Activated T-cell treated with anti-CD3 and anti-CD28 coated beads for 48 hours (primary cell): ENCODE measurements at places on chromosomes 12 and 14.

GRCh38 chr14:68571114-68571591 lies 221.7 kb downstream of the ZFP36L1 start:
- DNase-seq = no peak

GRCh38 chr14:63852817-63853731 lies at the start of gene SYNE2:
Gene SYNE2, plus strand, starts transcription at chr14:63853004. Its CDS starts 56,145 bp downstream, at chr14:63909149.
- peak; percentile 83 for DNase-seq

DNA sequence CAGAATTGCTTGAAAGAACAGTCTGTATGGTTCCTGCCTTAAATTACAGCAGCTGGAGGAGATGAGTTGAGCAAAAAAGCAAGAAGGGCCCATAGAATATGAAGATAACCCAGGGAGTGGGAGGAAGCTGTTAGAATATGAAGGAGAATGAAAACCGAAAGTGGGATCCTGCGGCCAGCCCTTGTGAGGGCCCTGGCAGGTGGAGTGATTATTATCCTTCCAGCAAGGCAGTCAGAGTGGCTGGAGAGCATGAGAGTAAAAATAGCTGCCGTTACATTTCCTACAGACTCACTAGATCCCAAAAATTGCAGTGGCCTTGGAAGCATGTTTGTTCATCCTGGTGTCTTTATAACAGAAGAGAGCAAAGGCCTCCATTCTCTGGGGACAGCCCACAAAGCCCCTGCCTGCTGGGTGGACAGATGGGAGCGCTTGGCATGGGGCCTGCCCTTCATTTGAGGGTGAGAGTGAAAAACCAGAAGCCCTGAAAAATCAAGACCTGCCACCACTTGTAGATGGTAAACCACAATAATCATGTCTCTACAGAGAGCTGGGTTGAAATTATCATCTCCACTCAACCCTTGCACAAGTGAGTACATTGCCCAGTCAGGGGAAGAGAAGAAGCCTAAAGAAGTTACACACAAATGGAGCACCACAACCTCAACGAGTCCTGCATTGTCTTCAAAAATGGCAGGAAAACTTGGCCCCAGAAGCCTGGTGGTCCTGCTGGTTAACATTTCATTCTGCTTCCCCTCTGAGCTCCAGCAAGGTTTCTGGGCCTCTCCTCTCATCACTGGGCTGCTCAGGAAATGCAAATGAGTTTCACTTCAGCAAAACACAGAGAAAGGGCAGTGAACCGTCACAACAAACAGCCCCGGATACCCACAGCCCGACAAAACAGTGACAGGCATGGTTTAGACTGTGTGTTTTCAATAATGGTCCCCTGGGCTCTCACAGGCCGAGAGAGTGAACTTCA lies 20.5 kb downstream of the ZDHHC22 start:
- DNase-seq = no peak

DNA sequence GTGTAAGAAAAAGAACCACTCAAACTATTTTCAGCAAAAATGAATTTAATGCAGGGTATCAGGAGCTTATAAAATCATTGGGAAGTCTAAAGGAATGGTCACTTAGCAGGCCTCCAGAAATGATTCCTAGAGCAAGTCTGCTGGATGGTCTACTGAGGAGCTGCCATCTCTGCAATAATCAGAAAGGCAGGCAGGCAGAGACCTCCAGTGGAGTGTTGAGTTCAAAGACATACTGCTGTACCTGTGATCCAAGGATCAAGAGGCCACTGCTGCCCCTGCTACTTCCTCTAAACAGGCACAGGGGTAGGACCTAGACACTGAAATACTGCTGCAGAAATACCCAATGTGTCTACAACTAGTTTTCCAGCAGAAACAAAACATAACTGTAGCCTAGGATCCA lies 14.5 kb upstream of the KICS2 start:
- DNase-seq = no peak

DNA sequence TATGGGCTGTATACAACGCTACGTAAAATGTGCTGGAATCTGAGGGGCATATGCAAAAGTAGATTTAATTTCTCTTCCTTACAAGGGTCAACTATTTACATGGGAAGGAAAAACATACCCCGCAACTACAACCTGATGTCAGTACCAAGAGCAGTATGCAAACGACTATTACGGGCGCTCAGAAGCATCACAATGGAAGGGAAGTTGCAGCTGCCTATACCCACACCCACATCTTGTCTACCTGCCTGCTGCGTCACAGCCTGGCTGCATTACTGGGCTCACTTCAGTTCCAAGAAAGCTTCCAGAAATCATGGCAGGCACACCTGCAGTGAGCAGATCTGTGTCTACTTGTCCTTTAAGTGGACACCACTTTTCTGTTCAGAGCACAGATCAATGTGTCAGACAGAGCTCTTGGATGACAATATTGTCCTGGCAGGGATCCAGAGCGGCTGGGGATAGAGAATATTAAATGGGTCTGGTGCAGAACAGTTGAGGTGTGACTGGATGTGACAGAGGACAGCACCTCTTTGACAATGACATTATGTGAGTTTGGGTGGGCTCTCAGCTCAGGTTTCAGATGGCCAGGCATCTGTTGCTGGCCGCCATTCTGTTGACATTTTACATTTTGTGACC lies 41.5 kb upstream of the GNG2 start:
- DNase-seq = no peak

- no peak for DNase-seq
These were observed 109.2 kb downstream of the KIF26A start for GRCh38 chr14:104247336-104248202.

DNA sequence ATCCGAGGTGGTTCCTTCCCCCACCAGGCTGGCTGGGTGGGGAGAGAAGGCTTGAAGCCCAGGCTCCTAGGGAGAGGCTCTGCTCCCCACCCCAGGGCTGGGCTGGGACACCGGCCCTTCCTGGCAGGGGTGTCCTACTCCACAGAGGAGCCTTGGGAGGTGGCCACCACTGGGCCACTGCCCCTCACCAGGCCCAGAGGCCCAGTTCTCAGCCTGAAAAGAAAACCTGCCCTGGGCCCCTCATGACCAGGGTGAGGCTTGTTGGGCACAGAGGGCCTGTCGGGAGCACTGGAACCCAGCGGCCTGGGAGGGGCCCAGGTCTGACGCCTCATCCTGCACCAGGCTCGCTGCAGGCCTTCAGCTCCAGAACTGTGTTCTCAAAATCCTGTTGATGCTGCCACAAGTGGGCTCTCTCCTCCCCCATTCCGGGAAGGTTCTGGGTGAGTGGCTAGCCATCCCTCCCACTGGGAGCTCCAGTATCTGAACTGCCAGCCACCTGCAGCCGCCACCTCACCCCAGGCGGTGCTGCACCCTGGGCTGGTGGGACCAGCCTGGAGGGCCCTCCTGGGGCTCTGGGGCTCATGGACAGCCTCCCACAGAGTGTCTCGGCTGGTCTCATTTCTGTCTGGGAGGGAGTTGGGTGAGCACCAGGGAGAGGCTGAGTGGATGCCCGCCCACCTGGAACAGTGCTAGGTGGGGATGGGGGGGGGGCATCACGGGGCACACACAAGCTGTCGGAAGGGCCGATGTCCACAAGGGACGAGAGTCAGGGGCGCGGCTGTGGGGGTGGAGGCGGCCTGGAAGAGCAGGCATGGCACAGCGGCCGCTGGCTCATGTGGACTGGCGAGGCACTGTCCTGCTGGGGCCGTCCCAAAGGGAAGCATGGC lies 11.8 kb downstream of the BAG5 start:
- no peak for DNase-seq

- no peak for DNase-seq
These were observed 209.6 kb upstream of the RTL1 start for GRCh38 chr14:101113108-101113612.

DNA sequence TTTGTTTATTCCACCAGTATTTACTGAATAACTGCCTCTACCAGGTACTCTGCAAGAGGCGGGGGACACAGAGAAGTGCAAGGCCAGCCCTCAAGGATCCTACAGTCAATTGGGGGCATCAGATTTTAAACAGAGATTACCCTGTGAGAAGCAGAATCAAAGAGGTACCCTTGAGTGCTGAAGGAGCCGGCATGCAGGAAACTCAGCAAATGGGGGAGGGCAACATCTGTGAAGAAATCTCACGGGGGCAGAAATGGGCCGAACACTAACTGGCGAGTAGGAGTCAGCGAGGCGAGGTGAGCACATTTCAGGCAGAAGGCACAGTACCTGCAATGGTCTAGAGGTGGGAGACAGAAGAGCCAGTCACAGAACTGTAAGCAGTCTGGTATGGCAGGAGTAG lies 9.0 kb downstream of the GALNT6 start:
- no peak for DNase-seq

GRCh38 chr14:91920526-91920925 lies 27.0 kb downstream of the FBLN5 start:
- DNase-seq = no peak

DNA sequence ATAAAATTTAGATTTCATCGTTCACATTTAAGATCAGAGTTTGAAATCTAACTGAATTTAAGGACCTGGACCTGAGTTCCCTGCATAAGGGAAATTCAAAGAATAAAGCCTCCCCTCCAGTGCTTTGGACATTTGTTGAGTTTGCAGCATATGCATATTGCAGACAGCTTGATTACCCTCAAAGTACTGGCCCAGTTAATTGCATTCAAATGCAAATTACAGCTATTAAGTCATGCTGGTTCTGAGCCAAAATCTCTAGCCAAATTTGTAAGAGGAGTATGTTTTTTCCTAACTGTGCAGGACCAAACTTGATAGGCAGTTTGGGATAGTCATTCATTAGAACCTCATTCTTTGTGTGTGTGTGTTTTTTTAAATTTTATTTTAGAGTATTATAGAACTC lies 9.1 kb upstream of the KIF21A start:
- DNase-seq = no peak

DNA sequence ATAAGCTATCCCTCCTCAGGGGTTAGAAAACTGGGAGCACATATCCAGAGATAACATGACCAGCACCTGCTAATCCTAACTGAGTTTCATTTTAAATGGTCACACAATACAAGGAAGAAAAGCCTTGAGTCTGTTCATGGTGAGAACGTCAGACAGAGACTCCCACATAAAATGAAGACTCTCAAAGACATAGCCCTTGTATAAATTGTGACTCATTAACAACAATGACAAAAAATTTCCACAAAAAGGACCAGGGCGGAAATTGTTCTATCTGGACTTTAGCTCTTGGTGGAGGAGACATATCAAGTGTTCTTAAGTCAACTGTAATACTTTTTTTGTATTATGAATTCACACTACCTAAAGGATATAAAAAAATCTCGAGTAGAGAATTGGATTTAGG lies 313.7 kb upstream of the DCN start:
- DNase-seq = no peak

GRCh38 chr14:29643433-29644211 lies 284.0 kb downstream of the PRKD1 start:
- DNase-seq = no peak

DNA sequence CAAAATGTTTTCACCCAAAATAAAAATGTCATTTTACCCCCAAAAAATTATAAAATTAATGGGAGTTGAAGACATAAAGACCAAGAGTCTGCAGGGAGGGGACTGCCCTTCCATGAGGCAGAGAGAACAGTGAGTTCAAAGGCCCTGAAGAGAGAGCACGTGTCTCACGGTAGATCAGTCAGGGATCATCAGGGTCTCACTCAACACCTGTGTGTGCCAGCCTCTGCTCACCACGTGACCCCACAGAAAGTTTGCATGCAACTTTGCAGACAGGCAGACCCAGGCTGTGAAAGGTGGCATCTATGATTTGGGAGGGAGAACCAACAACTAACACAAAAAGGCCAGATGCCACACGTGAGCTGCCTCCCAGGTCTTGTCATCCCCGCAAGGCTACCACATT lies 33.1 kb downstream of the CLMN start:
- DNase-seq = no peak

- DNase-seq = no peak
These were observed 282.1 kb downstream of the RPS29 start for GRCh38 chr14:49303946-49304516.

DNA sequence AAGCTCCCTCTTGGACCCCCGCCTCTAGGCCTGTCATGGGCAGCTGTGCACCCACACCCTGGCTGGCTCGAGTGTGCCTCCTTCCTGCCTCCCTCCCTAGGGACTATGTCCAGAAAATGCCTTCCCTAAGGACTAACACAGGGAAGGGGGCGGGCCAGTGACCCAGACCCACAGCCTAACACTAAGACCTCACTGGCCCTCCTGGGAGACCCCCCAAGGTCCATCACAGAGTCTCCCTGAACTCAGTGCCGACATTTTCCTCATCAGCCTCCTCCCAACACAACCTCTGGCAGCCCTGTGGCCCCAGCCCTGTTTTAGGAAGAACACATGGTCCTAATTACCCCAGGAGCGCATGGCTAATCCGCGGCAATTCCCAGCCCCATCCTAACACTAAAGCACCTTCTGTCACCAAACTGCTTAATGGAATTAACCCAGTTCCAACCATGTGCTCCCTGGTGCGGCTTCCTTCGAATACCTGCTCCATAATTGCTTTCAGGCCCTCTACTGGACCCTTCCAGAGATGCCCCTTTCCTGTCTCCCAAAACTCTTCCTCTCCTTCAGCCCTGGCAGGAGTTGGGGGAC lies 5.6 kb downstream of the MSI1 start:
- no peak for DNase-seq

- DNase-seq = no peak
These were observed 20.5 kb downstream of the PLEKHH1 start for GRCh38 chr14:67553547-67553946.

DNA sequence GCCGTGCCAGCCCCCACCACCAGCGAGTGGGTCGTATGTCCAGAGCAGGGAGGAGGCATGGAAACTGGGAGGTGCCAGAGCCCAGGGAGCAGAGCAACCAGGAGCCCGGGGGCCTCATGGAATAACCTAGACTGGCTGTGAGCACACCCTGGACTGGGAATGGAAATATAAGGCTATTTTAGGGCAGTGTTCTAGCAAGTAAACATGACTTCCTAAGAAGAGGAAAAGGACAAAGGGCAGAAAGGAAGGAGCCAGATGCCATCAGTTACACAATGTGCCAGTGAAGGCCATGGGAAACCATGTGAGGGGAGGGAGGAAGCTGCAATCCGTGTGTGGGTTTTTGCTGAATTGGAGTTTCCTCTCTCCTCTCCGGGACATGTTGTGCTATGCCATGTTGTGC lies 18.7 kb upstream of the CPM start:
- DNase-seq = no peak

- DNase-seq = no peak
These were observed 149.2 kb downstream of the MSRB3 start for GRCh38 chr12:65427646-65428045.

DNA sequence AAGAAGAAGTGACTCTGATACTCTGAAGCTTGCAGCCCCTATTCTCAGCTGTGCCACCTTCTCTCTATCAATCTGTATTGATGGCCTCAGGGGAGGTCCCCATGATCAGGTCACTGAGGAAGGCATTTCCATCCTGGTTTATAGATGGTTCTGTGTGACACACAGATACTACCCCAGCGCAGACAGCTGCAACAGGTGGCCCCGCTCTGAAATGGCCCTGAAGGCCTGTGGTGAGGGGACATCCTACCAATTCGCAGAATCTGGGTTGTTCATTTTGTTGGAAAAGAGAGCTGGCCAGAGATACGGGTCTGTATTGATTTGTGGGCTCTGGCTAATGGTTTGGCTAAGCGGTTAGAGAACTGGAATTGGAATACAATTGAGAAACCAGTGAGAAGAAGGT lies 21.7 kb downstream of the DLK1 start:
- DNase-seq = no peak

GRCh38 chr12:15939111-15939510 lies 28.0 kb downstream of the DERA start:
- no peak for DNase-seq

GRCh38 chr14:97179573-97179972 lies 382.4 kb downstream of the VRK1 start:
- DNase-seq = no peak
